ENCODE measurements at places on chromosomes 2 and 18. TPM values are rescaled to one million over a fixed set of nuclear protein-coding genes. Genes with fewer than 3 reads are reported as not detected.

Gene ROCK2
- total RNA-seq: 111 TPM

Gene TAF4B
- total RNA-seq: 7.0 TPM

Gene SCN2A
- under 0.01 TPM for total RNA-seq

Gene NMUR1
- total RNA-seq: not detected

Gene POMC
- 0.29 TPM for total RNA-seq

Gene LRRFIP1
- total RNA-seq: 209 TPM

Gene TMEM200C
- not detected for total RNA-seq

Gene NDC80
- 45.7 TPM for total RNA-seq

Gene COPS7B
- 29.3 TPM for total RNA-seq

Gene NYAP2
- not detected for total RNA-seq

Gene ZNF385B
- total RNA-seq: not detected

Gene ANKRD30B
- total RNA-seq: not detected

Gene INO80B
- total RNA-seq: 12.3 TPM

Gene MARCO
- total RNA-seq: not detected

Gene SLC35F6
- 57.1 TPM for total RNA-seq

Gene AQP12A
- not detected for total RNA-seq

Gene CIB4
- not detected for total RNA-seq

Gene YES1
- total RNA-seq: 418 TPM

Gene TRIP12
- total RNA-seq: 389 TPM

Gene NTSR2
- total RNA-seq: not detected

Gene NUP35
- total RNA-seq: 32.9 TPM

Gene CYP27A1
- 4.1 TPM for total RNA-seq

Gene PJVK
- 0.80 TPM for total RNA-seq

Gene CFAP210
- not detected for total RNA-seq

Gene TFCP2L1
- not detected for total RNA-seq

Gene TANC1
- total RNA-seq: 117 TPM

Gene RHBDD1
- total RNA-seq: 15.4 TPM

Gene ST6GAL2
- total RNA-seq: not detected

Gene OXER1
- not detected for total RNA-seq

Gene HOXD8
- total RNA-seq: not detected

Gene AP1S3
- total RNA-seq: 3.7 TPM

Gene VIT
- total RNA-seq: 2.2 TPM

Gene TXNDC2
- total RNA-seq: 0.07 TPM

Gene NXPH2
- total RNA-seq: not detected

Gene FBXO41
- 0.66 TPM for total RNA-seq

Gene ANKRD36B
- total RNA-seq: 222 TPM

Gene SULT1C4
- 4.7 TPM for total RNA-seq

Gene PID1
- not detected for total RNA-seq

Gene VSNL1
- not detected for total RNA-seq

Gene IFIH1
- total RNA-seq: 5.6 TPM

Gene IHH
- total RNA-seq: 0.13 TPM

Gene SPP2
- total RNA-seq: not detected

Gene RASGRP3
- total RNA-seq: 42.4 TPM

Measured in thoracic aorta endothelial cell (primary cell).